ENCODE measurements at places on chromosomes 3 and 15. TPM values are rescaled to one million over a fixed set of nuclear protein-coding genes. Genes with fewer than 3 reads are reported as not detected.

The WNT7A gene
- 0.20 TPM for total RNA-seq

The LIPH gene
- total RNA-seq, result not detected

The TRIM42 gene
- not detected for total RNA-seq

The ZNF80 gene
- total RNA-seq, result 0.39 TPM

The HYKK gene
- total RNA-seq, result 3.4 TPM

The ALPK3 gene
- total RNA-seq, result 0.29 TPM

The GOLGA8K gene
- 0.61 TPM for total RNA-seq

The CX3CR1 gene
- total RNA-seq, result 12.4 TPM

The ESYT3 gene
- 0.41 TPM for total RNA-seq

The KBTBD13 gene
- not detected for total RNA-seq

The CHL1 gene
- total RNA-seq, result not detected

The PCOLCE2 gene
- not detected for total RNA-seq

The FEZF2 gene
- not detected for total RNA-seq

The CHSY1 gene
- 52.2 TPM for total RNA-seq

Measured in T-helper 1 cell treated with Interleukin-12 subunit alpha and Interleukin-12 subunit beta and Interleukin-4 antibody, amounts not matched to agents 30 ng/mL and 1 ng/mL, for 36 hours (primary cell).